ENCODE measurements at places on chromosomes 4 and X. TPM values are rescaled to one million over a fixed set of nuclear protein-coding genes. Genes with fewer than 3 reads are reported as not detected.

ADH1A gene
- not detected for polyA plus RNA-seq

BTC gene
- 0.47 TPM for polyA plus RNA-seq

PHF8 gene
- 9.6 TPM for polyA plus RNA-seq

CCDC158 gene
- 0.08 TPM for polyA plus RNA-seq

SOX3 gene
- not detected for polyA plus RNA-seq

GABRQ gene
- 4.1 TPM for polyA plus RNA-seq

GRCh38 chrX:37984880-37985279 is 21.5 kb upstream of the SYTL5 start:
- DNase-seq = no peak

- DNase-seq = no peak
These were observed 130.4 kb upstream of the GABRA2 start for GRCh38 chr4:46520361-46520760.

DNA sequence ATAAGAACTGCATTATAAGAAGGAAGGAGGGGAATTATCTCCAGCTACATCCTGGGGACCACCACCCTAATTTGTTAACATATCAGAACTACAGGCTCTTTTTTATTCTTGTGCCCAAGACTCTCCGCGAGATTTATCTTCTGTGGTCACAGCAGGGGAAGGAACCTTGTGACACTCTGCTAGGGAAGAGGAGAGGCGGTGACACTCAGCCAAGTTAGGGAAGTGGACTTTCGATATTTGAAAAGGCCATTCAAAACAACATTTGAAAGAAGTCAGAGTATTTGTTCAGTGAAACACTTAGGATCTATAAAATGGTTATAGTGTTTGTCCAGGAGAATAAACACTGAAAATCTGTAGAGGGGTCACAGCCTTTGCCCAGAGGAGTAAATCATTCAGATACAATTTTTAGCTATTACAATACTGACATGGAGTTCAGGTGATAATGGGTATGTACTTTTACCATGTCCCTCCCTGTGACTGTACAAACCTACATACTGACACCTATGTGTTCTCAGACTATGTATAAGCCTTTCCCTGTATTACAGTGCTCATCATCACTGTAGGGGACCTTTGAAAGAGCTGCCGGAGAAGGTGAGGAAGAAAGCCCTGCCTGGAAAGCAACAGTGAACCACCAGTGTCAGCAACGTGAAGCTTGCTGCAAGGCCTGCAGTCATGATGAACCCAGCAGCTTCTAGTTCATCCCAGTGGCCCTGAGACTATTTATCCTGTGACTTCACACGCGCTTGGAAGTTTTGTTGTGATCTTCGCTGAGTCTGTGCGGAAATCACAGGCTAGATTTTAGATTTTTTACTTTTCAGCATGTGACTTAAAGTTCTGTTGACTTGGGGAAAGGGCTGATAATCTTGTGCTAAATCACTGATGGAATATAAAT is 8.5 kb upstream of the PTTG2 start:
- no peak for DNase-seq

- no peak for DNase-seq
These were observed 15.7 kb downstream of the AASDH start for GRCh38 chr4:56371426-56372220.

GRCh38 chr4:85905761-85906160 is 430.8 kb downstream of the ARHGAP24 start:
- no peak for DNase-seq

GRCh38 chr4:110484767-110485166 is 8.8 kb downstream of the ENPEP start:
- no peak for DNase-seq

DNA sequence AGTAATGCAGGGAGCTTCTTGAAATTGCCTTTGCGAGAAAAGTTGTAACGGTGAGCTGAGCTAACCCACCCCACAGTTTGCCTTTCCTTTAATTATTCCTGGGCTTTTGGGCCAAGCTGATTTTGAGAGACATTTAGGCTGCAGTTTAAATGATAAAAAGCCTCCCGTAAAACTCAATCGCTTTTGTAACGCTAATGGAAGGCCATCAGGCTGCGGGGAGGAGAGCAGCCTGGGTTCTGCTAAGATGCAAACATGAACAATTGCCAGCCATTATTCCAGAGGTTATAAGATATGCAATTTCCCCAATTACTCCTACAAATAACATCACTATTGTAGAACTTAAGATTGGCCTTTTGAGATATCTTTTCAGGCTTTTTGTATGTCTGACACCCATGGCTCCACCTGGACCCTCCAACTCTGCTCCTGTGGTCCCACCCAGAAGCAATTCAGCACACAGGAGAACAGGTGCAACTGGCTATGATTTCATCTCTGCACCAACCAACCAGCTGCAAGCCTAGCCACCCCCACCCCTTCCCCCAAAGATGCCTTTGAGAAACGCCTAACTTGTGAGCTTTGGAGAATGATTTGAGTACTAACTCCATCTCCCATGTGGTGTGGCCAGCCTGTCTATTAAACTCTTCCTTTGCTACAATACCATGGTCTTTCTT is 108.2 kb upstream of the FAM9C start:
- DNase-seq = no peak

GRCh38 chr4:41454423-41454822 is 83.5 kb upstream of the LIMCH1 start:
- DNase-seq = no peak

GRCh38 chr4:150402871-150403272 is 179.1 kb upstream of the MAB21L2 start:
- peak; percentile 52 for DNase-seq

DNA sequence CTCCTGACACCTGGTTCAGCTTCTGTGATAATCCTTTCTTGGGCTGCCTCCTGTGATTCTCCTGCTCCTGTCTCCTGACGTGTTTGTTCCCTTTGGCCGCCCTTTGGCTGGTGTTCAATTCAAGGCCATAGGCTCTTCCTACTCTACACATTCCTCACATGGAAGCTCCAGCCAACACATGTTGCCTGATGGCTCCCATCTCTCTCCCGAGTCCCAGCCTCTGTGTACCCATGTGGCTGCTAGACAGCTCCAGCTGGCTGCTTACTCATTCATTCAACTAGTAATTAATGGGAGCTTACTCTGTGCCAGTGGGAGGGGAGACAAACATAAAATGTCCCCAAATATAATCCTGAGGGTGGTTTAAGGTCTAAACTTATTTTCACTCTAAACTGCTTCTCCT is 9.2 kb upstream of the MED28 start:
- DNase-seq = no peak

GRCh38 chrX:6917666-6918065 is 229.8 kb upstream of the STS start:
- no peak for DNase-seq

GRCh38 chr4:152500275-152500674 is 35.6 kb downstream of the FBXW7 start:
- DNase-seq = no peak

DNA sequence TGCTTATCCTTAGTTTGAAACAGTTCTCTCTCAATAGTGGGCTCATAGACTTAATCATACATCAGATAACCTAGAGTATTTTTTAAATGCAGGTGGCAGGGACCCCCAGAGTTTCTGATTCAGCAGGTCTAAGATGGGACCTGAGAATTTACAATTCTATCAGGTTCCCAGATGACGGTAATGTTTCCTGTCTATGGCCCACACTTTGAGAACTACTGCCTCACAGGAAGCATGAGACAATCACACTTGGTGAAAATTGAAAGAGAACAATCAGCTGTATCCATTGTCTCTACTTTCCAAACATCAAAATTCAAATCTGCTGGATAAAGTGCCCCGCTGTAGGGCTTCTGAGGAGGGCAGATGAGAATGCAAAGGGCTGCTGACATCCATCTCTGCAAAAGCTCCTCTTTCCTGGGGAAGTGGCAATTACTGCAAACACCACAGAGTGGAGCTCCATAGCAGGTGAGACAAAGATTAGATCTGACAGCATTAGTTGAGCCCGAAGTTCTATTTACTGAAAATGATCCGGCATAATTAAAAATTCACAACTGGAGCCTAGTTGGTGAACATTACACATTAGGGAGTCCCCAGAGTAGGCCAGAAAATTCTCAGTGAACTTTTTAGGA is 187.8 kb upstream of the MBNL3 start:
- no peak for DNase-seq

GRCh38 chr4:127291316-127291715 is 341.4 kb upstream of the INTU start:
- no peak for DNase-seq

GRCh38 chr4:112854420-112854819 is 195.0 kb upstream of the ANK2 start:
- DNase-seq = no peak

GRCh38 chr4:14115106-14115505 is 487.6 kb upstream of the BOD1L1 start:
- DNase-seq = no peak

GRCh38 chrX:47540754-47541538 is 20.1 kb upstream of the ARAF start:
- DNase-seq = peak; percentile 88

DNA sequence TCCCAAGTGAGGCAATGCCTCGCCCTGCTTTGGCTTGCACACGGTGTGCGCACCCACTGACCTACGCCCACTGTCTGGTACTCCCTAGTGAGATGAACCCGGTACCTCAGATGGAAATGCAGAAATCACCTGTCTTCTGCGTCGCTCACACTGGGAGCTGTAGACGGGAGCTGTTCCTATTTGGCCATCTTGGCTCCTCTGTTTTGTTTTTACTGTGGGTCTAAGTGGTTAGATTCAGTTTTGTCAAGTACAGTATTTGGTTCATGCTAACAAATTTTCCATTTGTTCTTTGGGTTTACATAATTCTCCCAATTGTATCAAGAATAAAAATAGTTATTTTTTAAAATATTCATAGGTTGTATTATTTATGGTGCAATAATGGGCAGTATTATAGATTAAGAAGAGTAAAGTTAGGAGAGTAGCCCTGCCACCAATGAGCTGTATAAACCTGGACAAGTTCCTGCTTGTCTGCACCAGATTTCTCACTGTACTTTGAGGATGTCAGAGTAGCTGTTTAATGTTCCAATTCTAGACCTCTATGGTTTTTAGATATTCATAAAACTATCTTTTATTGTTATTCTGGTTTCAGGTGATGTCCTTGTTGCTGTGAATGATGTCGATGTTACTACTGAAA is 23.4 kb downstream of the INTU start:
- DNase-seq = no peak

GRCh38 chr4:28267166-28267565 is 1406.5 kb downstream of the STIM2 start:
- DNase-seq = no peak

DNA sequence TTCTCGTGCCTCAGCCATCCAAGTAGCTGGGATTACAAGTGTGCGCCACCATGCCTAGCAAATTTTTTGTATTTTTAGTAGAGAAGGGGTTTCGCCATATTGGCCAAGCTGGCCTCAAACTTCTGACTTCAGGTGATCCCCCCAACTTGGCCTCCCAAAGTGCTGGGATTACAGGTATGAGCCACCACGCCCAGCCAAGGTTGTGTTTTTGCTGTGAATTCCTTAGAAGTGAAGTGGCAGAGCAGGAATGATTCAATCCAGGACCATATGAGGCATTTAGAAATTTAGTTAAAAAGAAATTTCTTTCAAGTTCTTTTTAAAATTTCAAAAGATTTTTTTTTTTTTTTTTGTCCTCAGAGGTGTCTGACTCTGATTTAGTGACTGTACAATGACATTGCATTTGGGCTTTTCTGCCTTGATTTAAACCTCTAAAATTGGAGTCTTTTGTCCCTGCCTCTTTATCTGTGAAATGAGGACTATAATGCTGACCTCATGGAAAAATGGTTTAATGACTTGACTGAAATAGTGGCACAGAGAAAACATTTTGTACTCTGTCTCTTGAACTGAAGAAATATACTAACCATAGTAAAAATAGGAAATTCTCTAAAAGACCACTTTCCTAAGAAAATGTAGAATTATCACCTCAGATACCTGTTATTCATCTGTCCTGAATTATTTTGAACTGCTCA is 59.9 kb downstream of the CXCL13 start:
- DNase-seq = no peak

GRCh38 chrX:111914398-111915090 is 38.6 kb downstream of the TRPC5OS start:
- no peak for DNase-seq

DNA sequence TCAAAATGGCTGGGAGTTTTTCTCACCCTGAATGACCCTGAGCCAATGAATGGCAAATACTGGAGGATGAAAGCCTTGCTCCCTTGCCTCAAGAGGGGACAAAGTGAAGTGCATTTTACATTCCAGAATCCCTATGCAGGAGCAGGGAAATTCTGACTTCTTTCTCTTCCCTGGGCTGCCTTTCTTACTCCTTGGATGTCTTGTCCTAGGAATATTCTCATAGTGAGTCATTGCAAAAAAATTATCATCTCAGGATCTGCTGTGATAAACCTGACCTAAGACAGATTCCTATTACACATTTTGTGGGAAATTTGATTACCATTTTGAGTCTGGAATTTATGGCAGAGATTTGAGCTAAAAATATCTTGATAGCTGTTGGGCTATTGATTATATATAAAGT is 199.9 kb downstream of the TMA16 start:
- no peak for DNase-seq

DNA sequence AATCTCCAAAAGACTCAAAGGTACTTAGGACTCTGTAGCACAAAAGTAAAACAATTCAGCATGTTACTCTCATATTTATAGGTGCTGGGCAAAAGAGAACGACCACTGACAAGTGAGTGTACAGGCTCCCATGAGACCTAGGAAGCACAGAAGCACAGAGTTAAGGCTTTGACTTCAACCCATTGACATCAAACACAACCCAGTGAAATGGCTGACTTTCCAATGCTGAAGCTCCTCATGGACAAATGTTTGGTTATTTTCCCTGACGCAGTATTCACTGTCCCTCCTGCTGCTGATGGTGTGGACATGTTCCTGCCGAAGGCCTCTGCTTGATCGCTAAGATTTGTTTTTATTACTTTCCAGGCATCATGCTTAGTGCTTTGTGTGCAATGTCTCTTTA is 148.7 kb downstream of the TSPAN5 start:
- no peak for DNase-seq

DNA sequence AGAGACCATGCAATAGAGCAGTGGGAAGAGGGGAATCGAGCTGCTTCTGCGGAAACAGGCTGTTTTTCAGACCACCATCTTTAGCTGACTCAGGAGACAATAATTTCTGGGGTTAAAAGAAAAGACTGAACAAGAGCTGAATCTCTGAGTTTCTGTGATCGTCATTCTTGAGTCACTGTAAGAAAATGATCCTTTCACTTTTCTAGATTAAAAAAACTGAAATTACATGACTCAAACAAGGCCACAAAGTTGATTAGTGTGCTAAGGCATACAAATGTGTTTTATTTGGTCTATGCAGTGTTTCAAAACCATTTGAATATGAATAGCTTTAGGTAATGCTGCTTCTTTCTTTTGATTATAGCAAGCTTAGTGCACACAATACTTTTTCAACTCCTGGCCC is 194.4 kb upstream of the RPL34 start:
- DNase-seq = no peak
